ENCODE measurements at places on chromosomes 5 and 9.

GRCh38 chr5:170971-171800 lies 20.1 kb upstream of the LRRC14B start:
- DNase-seq = peak; percentile 66

DNA sequence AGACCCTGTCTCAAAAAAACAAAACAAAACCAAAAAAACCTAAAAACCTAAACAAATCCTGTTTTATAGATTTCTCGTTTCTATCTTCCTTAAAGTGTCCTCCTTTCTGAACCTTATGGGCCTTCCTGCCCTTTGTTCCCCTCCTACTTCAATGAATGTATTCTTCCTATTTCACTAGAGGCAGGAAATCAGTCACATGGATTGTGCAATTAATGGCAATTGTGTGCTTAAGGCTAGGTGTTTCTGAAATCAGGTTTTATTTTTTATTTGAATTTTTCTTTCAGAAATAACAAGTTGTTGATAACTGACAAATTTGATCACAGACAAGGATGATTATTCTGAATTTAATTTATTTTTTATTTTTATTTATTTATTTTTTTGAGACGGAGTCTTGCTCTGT lies 220.6 kb upstream of the SEMA6A start:
- no peak for DNase-seq

DNA sequence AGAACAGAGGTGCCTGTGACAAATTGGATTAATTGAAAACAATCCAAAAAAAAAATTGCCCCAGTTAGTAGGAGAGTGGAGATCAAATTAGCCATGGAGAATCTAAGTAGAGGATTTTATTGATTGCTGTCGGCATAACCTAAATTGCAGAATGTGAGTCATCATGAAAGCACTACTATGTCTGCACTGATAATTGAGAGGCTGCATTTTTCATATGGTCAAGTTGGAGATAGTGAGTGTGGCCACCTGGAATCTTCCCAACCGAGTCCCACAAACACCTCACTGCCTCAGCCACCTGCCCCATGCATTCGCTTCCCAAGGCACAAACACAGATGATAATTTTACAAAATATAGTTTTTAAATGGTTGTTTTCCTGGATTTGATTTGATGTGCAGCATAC lies 123.7 kb downstream of the NTRK2 start:
- no peak for DNase-seq

DNA sequence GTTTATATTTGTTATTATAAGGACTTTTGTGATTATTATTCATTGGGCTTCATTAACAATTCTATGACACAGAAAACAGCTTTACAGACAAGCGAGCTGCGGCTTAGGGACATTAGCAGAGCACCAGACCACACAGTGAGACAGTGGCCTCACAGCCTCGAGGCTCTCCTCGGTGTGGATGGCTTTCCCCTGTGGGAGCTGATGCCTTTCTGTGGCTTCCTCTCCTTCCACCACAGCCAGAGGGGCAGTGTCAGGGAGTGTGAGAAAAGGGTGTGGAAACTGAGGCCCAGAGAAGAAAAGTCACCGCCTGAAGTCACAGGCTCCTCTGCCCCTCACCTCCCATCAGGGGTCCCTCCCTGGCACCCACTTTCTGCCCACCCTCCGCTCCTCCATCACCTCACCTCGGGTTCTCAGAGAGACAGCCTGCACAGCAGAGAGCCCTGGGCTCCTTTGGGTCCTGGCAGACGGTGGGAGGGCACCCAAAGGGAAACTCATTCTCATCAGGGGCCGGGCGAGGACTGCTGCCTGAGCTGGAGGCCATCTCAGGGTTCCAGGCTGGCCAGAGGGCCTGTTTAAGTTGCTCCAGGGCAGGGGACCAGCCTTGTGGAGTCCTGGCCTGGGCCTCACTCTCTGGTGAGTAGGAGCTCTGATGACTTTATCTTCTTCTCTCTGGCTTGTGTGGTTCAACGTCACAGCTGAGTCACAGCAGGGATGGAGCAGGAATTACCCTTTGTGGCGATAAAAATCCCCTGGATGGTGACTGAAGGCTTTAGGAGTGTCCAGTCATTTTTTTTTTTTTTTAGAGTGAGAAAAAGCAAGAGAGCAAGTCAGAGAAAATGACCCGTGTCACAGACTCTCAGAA lies 830 bp downstream of the TRAF1 start:
- DNase-seq = no peak

DNA sequence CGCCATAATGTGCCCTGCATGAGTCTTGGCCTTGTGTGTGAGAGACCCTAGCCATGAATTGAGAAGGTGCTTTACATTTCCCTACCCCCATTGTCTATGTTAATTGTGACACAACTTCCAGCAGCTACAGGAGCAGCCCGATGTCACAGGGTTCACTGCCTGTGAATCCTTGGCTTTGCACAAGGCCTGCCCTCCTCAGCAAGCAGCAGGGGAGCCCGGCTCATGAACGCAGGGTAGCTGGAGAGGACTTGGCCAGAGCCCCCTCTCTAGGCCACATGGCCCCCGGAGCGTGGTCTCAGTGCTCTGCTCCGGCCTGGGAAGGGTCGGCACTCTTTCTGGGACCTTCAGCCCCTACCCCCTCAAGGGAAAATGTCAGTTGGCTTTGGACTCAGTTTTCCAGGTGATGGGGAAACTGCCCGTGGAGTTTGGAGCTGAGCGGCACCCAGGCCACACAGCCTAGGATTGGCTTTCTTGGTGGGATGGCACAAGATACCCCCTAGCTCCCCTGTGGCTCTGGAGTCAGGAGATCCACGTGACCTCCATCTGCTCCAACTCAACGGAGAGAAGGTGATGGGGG lies 160.8 kb downstream of the DAB2IP start:
- DNase-seq = no peak

DNA sequence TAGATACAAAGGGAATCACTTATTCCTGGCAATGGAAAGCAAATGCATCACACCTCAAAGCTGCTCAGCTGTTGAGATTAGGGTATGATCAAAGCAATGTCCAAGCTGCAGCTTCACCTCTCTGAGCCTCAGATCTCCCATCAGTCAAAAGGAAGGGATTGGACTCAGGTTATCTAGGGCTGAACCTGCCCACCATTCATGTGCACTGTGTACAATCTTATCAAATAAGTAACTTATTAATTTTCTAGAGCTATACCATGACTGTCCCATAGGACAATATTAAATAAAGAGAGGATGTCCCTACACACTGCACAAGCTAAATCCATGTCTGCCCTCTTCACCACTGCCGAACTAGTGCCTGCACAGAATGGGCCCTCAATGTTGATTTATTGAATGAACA lies 127.0 kb downstream of the HSD17B3 start:
- no peak for DNase-seq

GRCh38 chr5:149062371-149063016 lies 368 bp downstream of the SH3TC2 start:
- peak; percentile 91 for DNase-seq

GRCh38 chr5:99747342-99747741 lies 787.8 kb upstream of the FAM174A start:
- no peak for DNase-seq
